ENCODE measurements at places on chromosomes 2 and 18. TPM values are rescaled to one million over a fixed set of nuclear protein-coding genes. Genes with fewer than 3 reads are reported as not detected.
A peak's percentile ranks its signal among the peaks of the same experiment; 100 is the strongest.

B4GALT6 gene
- total RNA-seq = 1.0 TPM

NDC80 gene
- total RNA-seq = 103 TPM

SH3RF3 gene
- 0.10 TPM for total RNA-seq

STARD6 gene
- not detected for total RNA-seq

CNDP1 gene
- total RNA-seq = not detected

SP100 gene
- 309 TPM for total RNA-seq

TBR1 gene
- total RNA-seq = not detected

EPB41L5 gene
- total RNA-seq = 3.8 TPM

- DNase-seq = no peak
Observed at GRCh38 chr2:168742258-168742932, 60.0 kb upstream of the NOSTRIN start.

- no peak for DNase-seq
Observed at GRCh38 chr2:38160516-38160915, 84.6 kb upstream of the CYP1B1 start.

GRCh38 chr2:115910270-115910669, 1467.8 kb downstream of the DPP10 start:
- DNase-seq = no peak

- no peak for DNase-seq
Observed at GRCh38 chr2:238391042-238391689, 35.6 kb upstream of the ASB1 start.

- DNase-seq = no peak
Observed at GRCh38 chr2:23425338-23425871, 40.4 kb downstream of the KLHL29 start.

- no peak for DNase-seq
Observed at GRCh38 chr2:127627740-127628571, 18.0 kb upstream of the GPR17 start.

DNA sequence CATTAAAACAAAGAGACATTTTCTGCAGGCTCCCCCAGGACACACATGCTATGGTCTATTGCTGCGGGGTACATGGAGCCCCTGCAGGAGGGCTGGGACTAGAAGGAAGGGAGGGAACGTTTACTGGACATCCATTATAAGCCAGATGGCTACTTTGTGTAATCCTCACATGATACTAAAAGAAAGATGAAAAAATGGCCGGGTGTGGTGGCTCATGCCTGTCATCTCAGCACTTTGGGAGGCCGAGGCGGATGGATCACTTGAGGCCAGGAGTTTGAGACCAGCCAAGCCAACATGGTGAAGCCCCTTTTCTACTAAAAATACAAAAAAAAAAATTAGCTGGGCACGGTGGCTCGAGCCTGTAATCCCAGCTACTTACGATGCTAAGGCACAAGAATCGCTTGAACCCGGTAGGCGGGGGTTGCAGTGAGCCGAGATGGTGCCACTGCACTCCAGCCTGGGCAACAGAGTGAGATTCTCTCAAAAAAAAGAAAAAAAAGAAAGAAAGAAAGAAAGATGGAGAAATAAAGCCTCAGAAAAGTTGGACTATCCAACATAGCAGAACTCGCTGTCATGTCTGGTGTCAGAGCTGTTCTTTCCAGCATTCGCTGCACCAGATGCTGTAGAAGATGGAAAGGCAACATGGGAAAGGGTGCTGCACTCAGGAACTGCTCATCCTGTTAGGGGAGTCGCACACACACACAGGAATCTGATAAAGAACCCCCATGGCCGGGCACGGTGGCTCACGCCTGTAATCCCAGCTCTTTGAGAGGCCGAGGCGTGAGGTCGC, 7.8 kb upstream of the MYCN start:
- no peak for DNase-seq

GRCh38 chr18:13256444-13257305, 38.1 kb downstream of the LDLRAD4 start:
- no peak for DNase-seq

GRCh38 chr2:201622306-201622970, 20.9 kb downstream of the TMEM237 start:
- DNase-seq = no peak

DNA sequence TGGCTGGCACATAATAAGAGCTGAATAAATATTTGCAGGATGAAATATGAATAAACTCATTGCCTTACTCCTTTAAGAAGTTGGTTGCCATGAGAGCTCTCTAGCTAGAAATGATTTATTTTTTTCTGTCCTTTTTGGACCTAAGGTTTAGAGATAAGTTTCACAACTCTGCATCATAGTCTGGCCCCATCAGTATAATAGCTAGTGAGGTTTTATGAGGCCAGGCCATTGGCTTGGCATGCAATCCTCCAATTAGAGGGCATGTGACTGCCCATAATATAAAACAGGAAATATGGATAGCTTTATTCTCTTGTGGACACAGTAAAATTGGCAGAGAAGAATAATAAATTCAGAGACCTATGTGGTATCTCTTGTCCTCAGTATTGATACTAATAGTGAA, 26.2 kb upstream of the INSIG2 start:
- no peak for DNase-seq

GRCh38 chr2:215921895-215922294, 91.5 kb downstream of the MREG start:
- DNase-seq = no peak

GRCh38 chr2:201908901-201909300, 102.6 kb downstream of the CDK15 start:
- no peak for DNase-seq

DNA sequence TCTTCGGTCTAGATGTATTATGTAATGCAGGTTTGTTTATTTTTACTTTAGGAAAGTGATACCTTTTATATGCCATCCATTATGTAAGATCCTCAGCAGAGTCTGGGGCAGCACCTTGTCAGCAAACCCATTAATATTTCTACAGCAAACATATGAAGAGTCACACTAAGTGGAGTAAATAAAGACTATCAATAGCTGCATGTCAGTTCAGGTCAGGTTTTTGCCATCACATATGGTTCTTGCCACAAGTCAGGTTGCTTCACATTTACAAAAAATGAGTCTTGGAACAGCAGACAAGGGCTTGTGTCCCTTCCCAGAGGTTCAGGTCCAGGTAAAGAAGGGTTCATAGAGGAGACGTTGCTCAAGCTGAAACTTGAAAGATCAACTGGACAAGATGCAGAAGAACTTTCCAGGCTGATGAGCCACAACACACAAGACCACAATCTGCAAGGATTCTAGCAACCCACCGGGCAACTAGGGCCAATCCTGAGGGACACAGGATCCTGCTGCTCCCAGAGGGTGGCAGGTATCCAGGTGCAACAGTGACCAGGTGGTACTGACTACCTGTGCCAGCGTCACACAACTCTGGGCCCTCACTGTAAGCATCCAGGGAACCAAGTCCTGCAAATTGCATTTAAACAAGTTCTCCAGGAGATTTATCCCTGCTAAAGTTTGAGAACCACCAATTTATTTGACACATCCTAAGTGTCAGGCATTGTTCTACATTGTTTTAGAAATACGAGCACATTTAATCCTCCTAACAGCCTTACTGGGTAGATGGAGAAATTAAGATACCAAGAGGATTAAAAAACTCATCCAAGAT, 215.8 kb downstream of the ALPK2 start:
- DNase-seq = no peak

DNA sequence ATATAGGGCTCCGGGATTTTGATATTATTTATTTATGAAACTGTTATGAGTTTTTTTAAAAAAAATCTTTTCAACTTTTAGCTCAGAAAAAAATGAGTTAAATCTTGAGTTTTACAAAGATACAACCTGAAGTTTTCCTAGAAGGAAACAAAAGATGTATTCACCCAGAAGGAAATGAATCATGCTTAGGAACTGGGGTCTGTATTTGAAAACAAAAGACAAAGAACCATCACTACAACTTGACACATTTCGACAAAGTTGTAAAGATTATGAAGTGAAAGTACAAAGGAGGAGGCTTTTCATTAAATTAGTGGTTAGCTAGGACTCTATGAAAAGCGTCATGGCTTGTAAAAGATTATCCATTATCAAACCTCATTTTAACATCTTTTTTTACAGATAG, 143.3 kb downstream of the PDE1A start:
- no peak for DNase-seq

DNA sequence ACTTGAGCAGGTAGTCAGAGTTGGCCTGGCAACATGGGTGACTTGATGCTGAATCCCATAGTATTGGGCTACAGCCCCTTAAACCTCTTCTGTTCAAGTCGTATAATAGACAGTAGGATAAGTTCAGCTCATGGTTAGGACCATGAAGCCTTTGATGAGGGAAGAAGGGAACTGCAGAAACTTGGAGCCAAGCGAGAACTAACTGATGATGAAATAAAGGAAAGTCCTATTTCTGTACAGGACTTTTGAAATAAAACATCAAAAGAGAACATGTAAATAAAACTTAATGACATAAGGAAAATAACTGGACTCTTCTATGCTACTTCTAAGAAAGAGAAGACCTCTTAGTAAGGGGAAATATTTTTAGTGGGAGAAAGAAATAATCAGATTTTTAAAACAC, 51.2 kb upstream of the UGP2 start:
- no peak for DNase-seq

DNA sequence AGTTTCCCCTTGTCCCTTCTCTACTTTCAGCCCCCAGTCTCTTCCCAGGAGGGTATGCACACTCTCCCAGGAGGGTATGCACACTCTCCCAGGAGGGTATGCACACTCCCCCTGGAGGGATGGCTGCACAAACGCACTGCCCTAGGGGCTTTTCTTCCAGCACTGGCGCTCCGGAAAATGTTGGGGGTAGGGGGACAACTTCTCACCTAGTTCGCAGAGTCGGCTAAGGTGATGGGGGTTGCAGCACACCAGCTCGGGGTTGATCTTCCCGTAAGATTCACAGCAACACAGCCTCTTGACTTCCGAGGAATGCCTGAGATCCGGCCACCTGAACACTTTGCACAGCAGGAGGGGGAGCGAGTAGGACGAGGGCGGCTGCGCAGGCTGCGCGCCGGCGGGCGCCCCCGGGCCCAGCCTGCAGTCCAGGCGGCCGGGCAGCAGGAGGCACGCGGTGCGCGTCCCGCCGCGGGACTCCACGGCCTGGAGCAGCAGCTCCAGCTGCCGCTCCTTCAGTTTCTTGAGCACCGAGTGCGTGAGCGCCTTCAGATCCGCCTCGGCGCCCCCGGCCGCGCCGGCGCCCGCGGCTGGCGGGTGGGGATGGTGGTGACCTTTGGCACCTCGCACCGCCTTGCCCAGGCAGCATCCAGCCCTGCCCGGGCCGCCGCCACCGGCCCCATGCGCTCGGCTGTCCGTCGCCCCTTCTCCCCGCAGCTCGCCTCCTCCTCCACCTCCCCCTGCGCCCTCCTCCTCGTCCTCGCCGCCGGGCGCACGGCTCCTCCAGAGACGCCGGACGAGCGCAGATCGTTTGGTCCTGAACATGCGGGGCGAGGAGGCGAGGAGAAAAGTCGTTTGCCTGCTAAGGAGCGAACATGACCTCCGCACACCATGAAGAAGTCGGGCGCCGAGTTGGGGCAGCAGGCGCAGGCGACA, 894 bp downstream of the SMAD7 start:
- DNase-seq = peak; percentile 43

- DNase-seq = no peak
Observed at GRCh38 chr2:4098137-4098536, 394.8 kb downstream of the DCDC2C start.

- peak; percentile 53 for DNase-seq
Observed at GRCh38 chr18:13562494-13563029, 163.8 kb downstream of the FAM210A start.

GRCh38 chr2:194103941-194104659, 1552.9 kb upstream of the SLC39A10 start:
- DNase-seq = no peak

DNA sequence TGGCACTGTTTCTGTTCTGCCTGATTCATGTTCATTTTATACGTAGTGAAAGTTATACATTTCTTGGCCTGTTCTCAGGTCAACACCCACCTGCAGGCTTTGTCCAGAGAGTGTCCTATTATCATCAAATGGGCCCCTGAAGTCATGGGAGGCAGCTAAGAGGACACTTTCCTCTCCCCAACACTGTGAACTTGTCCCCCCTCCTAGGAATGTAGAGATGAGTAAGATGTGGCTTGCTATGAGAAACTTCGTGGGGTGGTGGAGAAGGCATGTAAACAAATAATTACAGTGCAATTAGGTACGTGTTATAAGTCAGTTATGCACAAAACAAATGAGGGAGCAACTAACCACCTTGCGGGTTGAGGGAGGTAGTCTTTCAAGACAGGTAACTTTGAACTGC, 57.9 kb downstream of the COL4A3 start:
- DNase-seq = no peak

DNA sequence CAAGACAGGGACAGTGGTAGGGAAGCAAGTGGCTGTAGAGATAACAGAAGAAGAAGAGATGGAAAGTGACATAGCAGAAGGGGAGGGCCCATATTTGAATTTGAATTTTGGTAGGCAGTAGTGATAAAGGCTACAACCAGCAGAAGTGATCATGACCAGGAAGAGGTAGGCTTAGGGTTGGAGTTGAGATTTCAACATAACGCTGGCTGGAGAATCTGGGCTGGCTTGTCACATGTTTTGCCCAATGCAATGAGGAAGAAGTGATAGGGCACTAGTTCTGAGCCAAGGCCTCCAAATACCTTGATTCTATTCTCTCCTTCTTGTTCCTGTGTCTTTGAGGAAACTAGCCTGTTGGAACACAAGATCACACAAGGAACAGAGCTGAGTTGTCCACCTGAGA, 69.4 kb downstream of the SCG2 start:
- no peak for DNase-seq

DNA sequence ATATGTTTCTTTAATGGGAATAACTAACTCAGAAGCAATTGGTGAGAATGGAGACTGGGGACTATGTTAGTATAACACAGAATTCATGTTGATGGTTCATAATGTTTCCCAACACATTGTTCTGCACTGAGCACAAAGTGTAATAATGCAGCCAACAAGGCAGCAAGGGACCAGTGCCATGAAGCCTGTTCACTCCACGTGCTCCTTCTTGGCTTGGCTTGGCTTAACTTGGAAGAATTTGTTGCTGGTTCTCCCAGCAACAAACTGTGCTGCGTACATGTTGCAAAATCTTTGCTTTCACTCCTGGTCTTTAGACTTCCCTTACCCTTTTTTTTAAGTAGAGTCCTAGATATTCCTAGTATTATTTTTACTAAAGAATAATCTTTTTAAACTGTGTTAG, 129.7 kb downstream of the MAP3K20 start:
- no peak for DNase-seq

DNA sequence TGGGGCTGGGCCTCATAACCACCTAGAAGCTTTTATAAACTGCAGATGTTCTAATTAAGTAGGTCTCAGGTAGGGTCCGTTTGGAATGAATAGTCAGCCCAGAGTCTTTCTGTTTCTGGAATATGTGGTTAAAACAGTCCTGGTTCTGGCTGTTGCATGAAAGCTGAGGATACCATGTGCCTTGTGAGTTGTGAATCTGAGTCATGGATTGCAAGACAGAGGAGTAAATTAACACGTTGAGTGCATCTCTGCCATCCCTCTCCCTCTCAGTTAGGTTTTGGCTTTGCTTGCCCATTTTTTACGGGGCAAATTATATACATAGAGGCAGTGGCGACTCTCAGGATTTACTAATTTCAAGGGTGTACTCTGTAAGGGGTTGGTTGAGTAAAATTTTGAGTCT, 59.1 kb downstream of the NCK2 start:
- DNase-seq = no peak

- no peak for DNase-seq
Observed at GRCh38 chr2:184696644-184697043, 98.3 kb downstream of the ZNF804A start.

- no peak for DNase-seq
Observed at GRCh38 chr2:19812166-19812565, 89.6 kb downstream of the TTC32 start.

- no peak for DNase-seq
Observed at GRCh38 chr18:3889803-3890202, 439.8 kb downstream of the TGIF1 start.

Data from activated CD8-positive, alpha-beta T cell treated with anti-CD3 and anti-CD28 coated beads, Interleukin-2, amount 10 ng/mL, durations not matched to agents 7 days and 5 days (primary cell).